Skeletal muscle cell (primary cell): ENCODE measurements at places on chromosomes 7 and 10.

DNA sequence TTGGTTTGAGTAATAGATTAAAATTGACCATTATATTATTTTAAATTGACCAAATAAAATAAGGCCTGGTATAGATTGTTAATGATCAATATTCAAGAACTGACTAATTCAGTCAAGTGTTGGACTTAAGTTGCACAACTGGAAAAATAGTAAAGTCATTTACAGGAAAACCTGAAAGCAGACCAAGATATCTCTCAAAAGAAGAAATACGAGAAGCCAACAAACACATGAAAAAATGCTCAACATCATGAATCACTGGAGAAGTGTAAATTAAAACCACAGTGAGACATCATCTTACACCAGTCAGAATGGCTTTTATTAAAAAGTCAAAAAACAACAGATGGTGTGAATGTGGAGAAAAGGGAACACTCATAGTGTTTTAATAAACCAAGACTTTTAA is 80.4 kb upstream of the MALRD1 start:
- no peak for DNase-seq

DNA sequence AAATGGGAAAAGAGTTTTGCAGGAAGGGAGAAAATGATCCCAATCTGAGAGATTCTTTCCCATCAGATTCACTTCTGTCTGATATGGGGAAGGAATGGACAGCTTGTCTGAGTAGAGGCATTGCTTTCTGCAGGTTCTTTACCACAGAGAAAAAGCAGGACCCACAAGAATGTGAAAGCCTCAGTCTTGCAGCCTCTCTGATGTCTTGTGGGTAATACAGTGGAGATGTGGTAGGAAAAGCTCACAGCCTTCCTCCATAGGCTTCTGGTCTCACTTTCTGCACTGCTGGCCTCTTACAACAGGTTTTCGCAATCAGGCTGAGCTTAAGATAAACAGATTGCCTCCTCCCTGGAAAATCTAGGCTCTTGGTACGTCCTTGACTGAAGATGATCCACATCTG is 551 bp downstream of the IFIT1 start:
- peak; percentile 83 for DNase-seq

DNA sequence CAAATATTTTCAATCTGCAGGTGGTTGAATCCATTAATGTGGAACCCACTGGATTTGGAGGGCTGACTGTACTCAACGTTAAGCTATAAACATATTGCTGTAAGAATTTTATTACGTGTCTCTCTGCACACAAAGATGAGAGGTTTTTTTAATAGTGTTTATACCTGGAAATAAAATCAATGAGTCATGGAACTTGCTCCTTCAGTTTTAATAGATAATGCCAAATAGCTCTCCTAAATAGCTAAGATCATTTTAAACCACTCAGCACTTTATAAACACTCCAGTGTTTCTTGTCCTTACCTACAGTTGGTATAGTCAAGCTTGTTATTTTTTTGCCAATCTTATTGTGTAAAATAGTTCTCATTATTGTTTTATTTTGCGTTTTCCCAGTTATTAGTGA is 455.6 kb upstream of the FZD8 start:
- no peak for DNase-seq

DNA sequence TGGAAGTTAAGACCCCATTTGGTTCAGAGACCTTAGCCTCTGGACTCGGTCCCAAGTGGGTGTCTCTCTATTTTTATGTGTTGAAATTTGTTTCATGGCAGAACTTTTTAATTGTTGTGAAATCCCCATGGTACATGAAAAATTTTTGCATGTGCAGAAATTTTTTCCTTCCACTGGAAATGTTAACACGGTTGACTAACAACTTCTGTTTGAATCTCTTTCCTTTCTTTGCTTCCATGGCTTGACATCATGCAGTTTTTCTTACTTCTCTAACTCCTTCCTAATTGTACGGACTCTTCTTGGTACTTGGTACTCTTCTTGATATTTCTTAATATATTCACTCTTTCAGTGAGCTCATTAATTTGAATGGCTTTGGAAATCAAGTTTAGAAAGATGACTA is 18.3 kb downstream of the MDFIC start:
- no peak for DNase-seq

- no peak for DNase-seq
Measured at GRCh38 chr7:151838072-151838471, 38.8 kb downstream of the PRKAG2 start.
